ENCODE measurements at places on chromosomes 6 and 20.

GRCh38 chr20:24662752-24663365 is 193.4 kb downstream of the SYNDIG1 start:
- DNase-seq = no peak

- no peak for DNase-seq
These were observed 57.4 kb downstream of the FARS2 start for GRCh38 chr6:5318617-5319272.

DNA sequence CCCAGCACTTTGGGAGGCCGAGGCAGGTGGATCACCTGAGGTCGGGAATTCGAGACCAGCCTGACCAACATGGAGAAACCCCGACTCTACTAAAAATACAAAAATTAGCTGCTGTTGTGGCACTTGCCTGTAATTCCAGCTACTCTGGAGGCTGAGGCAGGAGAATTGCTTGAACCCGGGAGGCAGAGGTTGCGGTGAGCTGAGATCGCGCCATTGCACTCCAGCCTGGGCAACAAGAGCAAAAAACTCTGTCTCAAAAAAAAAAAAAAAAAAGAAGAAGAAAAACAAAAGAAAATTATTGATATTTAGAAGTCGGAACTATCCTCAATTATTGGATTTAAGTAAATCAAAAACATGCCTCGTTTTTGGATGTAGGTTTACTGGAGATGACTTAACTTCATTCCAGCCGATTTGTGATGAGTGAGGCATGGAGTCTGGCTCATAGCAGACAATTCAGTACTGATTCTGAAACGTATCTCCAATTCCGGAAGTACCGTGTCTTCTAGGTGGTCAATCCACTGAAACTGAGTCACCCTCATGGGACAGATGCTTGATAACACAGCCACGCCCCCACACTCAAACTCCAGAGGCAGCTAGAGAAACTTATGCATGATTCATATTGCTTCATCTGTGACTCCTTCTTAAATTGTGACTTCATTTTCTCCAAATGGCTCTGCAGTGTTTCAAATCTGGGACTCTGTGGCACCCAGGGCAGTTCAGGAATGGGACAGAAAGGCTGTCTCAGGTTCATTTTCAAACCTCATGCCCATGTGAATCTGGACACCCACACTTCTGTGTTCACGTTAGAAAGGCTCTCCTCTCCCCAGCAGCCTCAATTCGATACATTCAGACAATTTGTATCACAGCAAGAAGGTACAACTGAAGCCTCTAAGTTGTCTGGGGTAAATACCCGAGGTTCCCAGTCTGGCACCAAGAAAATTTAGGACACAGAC is 110.4 kb upstream of the ARMC2 start:
- DNase-seq = peak; percentile 99

DNA sequence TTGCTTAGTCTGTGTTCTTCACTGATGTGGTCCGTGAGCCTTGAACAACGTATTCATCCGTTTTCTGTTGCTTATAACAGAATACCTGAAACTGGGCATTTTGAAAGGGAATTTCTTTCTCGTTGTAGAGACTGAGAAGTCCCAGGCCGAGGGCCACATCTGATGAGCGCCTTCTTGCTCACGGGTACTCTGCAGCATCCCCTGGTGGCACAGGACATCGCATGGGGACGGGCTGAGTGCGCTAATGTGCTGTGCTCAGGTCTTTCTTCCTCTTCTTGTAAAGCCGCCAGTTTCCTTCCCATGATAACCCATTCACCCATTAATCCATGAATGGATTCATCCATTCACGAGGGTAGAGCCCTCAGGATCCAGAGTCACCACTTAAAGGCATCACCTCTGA is 161.0 kb downstream of the NFATC2 start:
- DNase-seq = no peak

- no peak for DNase-seq
These were observed 64.4 kb upstream of the NHSL1 start for GRCh38 chr6:138563650-138564049.

DNA sequence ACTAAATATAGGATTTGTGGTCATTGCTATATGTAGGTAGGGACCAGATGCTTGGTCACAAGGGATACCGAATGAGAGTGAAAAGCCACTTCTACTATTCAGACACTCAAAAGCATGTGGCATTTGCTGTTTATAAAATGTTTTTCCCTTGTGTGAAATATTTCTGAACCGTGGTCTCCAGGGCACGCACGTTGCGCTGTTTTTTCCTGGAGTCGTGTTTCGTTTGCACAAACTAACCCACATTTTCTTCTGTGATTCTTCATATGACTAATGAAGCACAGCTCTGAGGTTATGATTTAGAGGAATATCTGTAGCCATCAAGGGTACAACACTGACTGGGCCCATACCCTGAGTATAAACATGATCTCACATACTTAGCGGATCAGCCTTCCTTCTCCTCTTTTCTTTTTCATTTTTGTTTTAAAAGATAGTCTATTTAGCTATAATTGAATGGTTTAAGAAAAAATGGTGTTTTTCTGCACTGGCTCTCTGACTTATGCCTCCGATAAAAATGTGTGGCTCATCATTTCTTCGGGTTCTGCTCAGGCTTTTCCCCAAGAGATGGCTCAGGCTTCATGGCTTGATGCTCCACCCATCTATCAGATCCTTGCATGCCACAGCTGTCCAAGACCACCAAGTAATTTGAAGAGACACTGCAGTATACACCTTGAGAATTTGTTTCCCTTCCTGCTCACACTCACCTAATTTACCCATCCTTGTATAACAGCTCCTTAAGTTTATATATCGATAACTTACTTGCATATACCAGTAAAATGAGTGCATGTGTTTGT is 59.9 kb upstream of the HBS1L start:
- DNase-seq = no peak

DNA sequence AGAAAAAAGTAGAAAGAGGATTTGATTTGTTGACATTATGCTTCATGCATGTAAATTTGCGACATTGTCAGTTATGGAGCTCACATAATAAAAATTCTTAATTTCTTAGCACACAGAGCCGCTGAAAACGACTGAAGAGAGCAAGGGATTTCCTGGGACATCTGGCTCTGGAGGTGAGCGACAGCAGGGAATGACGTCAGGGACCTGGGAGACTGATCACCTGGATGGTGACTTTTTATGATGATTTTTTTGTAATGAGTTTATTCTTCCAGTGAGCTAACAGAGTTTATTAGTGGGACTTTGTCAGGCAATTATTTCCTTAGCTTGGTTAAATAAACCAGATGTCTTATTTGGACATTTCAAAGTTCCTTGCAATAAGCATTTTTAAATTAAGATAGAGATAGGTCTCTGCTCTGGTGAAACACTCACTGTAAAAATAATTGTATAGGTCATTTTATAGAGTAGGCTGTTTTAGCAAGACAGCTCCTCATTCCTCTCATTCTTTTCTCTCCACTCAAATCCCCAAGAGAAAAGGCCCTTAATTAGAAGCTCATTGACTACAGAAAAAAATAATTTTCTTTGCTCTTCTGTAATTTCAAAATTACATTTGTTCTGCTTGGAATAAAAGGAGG is 19.4 kb downstream of the TMEM200A start:
- DNase-seq = no peak

Measured in EL (cell line).